ENCODE measurements at places on chromosomes 11 and 22.

DNA sequence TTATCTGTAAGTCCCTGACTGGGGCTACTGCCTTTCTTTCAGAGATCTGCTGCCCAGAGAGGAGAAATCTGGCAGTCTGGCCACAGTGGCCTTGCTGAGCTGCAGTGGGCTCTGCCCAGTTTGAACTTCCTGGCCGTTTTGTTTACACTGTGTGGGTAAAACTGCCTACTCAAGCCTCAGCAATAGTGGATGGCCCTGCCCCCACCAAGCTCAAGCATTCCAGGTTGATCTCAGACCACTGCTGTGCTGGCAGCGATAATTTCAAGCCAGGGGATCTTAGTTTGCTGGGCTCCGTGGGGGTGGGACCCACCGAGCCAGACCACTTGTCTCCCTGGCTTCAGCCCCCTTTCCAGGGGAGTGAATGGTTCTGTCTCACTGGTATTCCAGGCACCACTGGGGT, 117.5 kb downstream of the TRPC6 start:
- DNase-seq, result no peak

- no peak for DNase-seq
Measured at GRCh38 chr11:5043380-5043779, 2.9 kb upstream of the OR52J3 start.

- no peak for DNase-seq
Measured at GRCh38 chr22:32013200-32013599, 29.9 kb upstream of the SLC5A1 start.

GRCh38 chr11:71223671-71224660, 28.4 kb downstream of the SHANK2 start:
- no peak for DNase-seq

- DNase-seq, result no peak
Measured at GRCh38 chr11:44916801-44917385, 33.8 kb downstream of the TP53I11 start.

DNA sequence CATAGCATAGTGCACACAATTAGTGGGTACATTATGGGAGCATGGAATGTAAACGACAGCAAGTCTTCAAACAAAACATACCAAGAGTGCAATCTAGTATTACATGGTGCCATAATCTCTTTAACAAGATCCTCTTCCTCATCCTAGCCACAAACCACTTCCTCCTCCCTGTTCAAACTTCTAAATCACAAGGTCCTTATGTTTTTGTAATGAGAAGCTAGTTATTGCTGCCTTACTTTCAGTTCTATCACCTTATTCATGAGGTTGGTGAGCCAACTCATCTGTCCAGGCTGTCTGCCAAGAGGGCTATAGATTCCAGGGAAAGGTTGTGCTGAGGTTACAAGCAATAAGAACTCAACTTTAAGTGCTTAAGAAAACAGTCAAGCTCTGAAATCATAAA, 195.4 kb upstream of the ARHGAP20 start:
- no peak for DNase-seq

DNA sequence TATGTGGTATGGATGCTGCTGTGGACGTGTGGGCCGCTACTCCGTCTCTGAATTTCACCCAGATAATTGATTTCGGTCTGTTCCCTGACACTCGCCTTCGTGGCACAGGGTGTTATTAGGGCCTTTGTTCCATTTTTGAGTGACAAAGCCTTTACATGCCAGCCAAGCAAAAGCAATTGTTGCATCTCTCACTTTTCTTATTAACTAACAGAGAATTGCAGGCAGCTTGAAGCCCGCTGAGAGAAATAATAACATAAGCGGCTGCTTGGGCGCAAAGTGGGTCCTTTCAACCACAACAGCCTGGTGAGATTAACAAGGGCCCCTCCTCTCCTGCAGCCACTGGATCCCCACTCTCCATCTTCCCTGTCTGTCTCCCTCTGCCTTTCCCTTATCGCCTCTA, 449.4 kb downstream of the NTM start:
- DNase-seq, result no peak

DNA sequence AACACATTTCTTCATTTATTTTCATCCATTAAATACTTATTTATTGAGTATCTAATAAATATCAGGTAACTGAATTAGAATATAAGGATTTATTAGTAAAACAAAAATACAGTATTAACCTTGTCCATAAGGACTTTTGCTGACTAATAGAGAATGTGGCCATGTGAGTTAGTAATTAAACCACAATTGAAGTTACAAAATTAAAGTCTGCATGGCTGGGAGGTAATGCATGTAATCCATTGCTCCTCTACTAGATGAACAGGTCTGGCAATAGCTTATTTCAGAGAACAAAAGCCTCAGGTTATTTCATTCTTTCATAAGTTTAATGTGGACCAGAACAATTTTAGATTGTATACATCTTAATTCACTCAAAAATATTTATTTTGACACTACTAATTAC, 9.9 kb upstream of the CARD18 start:
- no peak for DNase-seq

DNA sequence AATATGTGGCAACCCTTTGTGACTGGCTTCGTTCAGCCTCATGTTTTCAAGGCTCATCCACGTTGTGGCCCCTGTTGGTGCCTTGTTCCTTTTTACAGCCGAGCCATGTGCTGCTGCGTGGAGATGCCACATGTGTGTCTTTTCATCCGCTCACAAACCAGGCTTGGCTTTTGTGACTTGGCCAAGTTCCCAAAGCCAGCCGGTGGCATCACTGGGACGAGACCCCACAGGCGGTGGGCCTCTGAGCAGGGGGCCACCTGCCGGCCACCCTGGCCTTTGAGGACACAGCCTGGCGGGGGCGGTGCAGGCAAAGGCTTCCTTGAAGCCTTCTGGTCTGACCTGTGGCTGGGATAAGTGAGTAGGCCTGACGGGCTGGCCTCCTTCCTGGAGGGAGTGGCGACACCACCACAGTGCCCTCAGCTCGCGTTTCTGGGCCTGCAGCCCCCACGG, 10.5 kb downstream of the GRK2 start:
- DNase-seq, result no peak

DNA sequence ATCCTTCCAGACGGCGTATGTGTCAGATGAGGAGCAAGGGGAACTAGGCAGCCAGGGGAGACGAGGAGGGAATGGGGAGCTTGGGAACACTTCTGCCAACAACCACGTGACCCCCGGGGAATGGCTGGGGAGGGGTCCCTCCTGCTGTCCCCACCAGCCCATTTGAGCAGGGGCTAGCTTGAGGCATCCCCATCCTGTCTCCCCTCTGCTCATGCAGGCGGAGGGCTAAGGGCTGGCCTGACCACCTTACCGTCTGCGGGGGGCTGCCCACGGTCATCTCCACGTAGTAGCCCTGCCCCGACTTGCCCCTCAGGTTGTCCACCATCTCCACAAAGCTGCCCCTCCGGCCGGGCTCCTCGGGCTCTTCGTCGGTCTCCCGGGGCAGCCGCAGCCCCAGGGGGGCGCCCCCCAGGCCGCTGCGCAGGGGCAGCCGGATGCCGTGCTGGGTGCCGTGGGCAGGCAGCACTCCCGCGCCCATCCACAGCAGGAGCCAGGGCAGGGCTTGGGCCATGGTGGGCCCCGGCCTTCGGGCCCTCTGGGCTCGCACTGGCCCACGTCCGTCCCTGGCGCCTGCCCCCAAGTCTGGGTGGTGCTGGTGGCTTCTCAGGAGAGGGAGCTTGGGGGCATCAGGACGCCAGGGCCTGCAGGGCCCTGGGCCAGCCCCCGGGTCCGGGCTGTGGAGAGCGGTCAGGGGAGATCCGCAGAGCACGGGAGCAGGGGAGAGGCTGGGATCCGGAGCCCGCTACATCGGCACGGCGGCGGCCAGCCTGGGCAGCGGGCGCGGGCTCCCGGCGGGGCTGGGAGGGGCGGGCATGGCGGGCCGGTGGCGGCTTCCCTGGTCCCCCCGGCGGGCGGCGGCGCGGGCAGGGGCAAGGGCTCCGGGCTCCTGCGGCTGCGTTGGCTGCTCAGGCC, 515 bp downstream of the BACE1 start:
- DNase-seq, result no peak

DNA sequence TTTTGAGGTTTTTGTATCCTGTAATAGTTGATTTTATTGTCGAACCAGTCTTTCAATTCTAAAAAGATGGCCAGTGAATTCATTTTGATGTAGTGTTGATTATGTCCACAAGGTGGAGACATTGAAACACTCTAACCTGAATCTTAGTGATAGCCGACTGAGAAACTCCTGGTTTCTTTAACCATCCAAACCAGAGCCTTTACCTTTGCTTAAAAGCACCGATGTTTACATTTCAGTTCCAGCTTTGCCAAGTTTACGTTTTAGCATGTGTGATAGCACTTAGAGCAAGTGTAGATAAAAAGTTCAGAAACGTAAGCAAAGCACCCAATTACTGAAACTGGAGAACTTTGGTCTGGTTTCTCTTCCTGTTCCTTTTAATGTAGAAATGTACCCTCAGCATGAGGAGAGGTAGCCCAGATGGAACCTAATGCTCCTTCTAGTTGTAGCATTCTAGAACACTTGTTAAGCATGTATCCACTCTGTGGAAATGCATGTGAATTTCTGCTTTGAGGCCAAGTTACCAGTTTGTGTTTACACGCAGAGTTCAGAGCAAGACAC, 208.6 kb downstream of the DBX1 start:
- no peak for DNase-seq

DNA sequence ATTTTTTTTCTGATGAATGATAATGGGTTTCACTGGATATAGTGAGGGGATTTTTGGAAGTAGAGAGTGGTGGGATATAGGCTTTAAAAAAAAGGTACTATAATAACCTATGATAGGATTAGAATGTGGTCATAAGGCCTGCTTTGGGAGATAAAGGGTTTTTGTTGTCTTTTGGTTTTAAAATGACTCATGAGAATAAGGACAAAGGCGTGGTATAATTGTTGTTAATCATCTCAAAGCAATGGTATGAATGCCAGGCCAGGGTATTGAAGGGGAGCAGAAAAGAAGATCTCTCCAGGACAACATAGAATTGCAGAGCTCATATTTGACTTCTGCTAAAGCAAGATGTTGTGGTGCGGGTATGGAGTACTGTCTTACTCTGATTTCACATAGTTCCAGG, 579.4 kb downstream of the JRKL start:
- no peak for DNase-seq

DNA sequence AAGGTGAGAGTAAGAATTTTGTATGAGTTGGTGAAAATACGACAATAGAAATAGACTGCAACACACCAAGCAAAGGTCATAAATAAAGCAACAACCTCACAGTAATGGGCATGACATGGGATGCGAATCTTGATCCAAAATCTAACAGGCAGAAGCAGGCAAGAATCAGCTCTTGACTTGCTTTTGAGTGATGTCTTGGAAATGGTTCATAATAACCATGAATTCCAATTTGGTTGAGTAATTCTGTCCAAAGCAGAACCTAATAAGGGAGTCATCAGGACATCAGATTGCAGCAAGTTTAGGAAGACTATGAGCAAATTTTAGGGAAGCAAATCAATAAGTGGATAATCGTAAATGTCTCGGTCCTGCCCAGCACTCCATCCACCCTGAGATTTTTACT, 224.0 kb upstream of the ISX start:
- no peak for DNase-seq

DNA sequence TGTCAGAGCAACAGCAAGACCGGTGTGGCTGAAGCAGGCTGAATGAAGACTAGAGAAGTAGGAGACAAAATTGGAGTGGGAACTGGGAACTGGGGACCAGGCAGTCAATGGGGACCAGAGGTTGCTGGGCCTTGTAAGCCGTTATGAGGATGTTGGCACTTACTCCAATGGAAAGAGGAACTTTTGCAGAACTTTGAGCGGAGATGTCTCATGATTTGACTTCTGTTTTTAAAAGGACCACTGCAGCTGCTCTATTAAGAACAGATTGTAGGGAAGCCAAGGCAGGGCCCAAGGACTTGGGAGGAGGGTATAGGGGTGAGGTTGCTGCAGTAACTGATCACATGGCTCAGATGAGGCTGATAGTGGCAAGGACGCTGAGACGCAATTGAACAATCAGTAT, 34.2 kb downstream of the IL18 start:
- DNase-seq, result no peak

DNA sequence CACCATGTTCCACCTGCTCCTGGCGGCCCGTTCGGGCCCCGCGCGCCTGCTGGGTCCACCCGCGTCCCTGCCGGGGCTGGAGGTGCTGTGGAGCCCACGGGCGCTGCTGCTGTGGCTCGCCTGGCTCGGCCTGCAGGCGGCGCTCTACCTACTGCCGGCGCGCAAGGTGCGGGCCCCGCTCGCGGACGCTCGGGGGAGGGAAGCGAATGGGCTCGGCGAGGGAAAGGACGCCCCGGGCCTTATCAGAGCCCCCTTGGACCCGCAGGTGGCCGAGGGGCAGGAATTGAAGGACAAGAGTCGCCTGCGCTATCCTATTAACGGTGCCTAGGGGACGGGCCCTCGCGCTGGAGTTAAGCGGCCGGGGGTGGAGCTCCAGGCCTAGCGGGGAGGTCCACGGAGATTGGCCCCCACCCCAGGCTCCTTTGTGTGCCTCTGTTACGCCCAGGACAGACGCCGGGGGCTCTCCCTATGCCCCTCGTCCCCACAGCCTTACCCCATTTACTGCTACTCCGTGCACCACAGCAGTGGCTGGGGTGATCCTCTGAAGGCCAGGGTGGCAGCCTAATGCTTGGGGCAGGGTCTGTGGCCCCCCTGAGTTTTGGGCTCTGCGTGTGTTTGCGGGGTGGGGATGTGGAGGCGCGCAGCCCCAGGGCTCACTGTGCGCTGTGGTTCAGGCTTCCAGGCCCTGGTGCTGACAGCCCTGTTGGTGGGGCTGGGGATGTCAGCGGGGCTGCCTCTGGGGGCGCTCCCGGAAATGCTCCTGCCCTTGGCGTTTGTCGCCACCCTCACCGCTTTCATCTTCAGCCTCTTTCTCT, 1.1 kb downstream of the TM7SF2 start:
- no peak for DNase-seq

GRCh38 chr11:100746448-100746847, 59.4 kb downstream of the ARHGAP42 start:
- no peak for DNase-seq

- no peak for DNase-seq
Measured at GRCh38 chr11:75565916-75566762, 4.1 kb downstream of the SERPINH1 start.

GRCh38 chr22:17228725-17229126, 9.5 kb upstream of the ADA2 start:
- no peak for DNase-seq

DNA sequence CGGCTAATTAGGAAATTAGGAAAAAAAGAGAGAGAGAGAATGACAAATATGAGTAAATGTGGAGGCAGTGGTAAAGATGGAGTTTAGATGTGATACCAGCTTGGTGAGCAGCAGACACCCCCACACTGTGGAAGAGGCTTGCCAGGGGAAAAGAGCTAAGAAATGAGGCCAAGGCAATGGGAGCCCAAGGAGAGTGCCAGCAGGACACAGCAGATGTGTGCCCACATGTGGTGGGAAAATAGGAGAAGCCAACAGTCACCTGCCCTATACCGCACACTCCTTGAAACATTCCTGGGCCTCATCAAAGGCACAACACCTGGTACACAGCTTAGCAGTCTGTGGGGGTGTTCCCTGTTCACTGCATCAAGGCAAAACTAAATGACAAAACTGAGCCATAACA, 104.9 kb downstream of the FAM76B start:
- no peak for DNase-seq
